ENCODE measurements at places on chromosomes 6 and 20.

DNA sequence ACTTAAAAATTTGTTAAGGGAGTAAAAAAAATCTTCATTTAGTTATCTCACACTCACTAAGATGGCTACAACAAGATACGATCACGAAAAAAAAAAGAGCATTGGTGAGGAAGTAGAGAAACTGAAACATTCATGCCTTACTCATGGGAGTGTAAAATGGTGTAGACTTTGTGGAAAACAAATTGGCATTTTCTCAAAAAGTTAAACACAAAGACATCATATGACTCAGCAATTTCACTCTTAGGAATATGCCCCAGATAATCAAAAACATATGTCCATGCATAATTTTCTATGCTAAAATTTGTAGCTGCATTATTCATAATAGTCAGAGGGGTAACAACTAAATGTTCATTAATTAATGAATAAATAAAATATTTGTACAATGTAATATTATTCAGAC, 120.9 kb upstream of the IRAK1BP1 start:
- DNase-seq, result no peak

DNA sequence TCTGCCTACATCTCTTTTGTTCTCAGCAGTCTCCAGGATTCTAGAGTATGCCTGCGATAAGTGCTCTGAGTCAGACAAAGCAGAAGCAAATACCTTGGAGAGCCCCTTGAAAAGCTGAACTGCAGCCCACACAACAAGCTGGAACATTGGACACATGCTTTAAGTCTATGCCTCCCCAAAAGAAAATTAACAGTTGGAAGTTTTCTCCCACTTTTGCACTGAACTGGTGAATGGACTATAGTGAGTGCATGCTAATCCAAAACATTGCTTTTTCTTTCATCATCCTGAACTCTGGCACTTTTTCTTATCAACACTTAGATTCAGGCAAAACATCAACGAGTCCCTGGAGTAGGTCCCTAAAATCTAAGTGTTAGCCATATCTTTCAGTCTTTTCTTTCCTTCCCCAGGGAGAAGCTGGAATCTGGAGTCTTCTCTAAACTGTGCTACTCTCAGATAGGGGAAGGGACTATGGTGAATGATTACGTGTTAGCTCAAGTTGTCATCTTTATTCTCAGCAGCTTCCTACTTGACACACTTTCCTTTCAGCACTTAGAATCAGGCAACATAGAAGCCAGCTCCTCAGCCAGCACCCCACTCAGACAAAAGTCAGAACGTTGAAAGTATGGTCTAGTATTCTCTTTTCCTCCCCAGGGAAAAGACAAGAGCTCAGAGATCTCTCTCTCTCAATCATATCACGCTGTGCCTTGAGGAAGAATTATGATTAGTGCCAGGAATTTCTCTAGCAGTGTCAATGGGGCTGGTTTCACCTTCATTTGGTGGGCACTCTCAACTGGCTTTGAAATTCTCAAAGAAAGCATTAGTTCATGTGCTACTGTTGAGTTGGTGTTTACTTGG, 811.0 kb upstream of the GJE1 start:
- no peak for DNase-seq

GRCh38 chr6:38184585-38185080, 365.1 kb downstream of the ZFAND3 start:
- no peak for DNase-seq

GRCh38 chr6:14639983-14640599, 522.5 kb downstream of the CD83 start:
- DNase-seq, result no peak

DNA sequence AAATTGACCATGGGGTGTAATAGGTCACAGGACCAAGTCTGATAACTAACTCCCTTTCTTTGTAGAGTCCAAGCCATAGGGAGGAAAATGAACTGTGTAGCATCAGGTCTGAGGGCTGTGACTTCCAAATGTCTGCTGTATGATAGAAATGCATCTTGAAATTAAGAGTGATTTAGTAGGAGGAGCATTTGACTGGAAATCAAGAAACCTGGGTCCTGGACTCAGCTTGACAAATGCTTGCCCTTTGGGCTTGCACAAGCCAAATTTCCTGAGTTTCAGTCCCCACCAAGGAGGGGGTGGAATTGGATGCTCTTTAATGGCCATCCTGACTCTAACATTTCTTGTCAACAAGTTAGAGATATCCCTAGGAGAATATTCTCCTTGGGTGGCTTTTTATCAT, 187.0 kb downstream of the PDE7B start:
- no peak for DNase-seq
